ENCODE measurements at places on chromosomes 1 and 21.

DNA sequence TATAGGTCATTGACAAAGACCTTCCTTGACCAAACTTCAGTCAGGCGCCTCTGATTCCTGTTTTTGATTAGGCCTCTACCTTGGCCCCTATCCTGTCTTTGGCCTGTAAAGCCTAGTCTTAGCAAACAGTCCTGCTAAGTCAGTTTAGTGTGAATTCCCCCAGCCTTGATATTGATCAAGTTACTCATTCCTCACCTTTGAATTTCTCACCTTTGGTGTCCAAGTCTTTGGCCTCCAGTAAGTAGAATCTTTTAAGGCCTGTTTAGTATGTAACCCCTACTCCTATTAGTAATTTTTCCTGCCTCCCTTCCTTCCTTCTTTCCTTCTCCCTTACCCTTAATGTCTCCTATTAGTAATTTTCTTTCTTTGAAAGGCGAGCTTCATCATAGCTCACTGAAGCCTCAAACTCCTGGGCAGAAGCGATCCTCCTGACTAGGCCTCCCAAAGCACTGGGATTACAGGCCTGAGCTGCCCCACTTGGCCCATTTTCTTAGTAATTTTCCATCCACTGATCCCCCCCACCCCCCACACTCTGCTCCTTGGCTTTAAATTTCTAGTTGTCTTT, 13.0 kb upstream of the ZNF692 start:
- no peak for DNase-seq

GRCh38 chr1:30052178-30052577, 671.2 kb downstream of the MATN1 start:
- DNase-seq: no peak

GRCh38 chr1:19728413-19729145, 63.9 kb downstream of the HTR6 start:
- no peak for DNase-seq

DNA sequence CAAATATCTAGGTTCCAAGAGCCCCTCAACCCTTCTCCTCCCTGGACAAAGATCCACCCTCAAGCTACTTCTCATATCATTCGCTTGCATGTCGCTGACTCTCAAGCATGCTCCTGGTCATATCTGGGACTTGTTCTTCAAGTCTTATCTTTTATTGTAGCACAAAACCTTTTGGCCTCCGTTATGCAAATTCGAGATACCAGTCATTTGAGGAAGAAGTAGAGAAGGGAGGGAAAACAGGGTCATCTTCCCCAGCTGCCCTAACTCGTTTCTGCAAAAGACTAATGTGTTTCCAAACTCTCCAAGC, 63.8 kb upstream of the ETS2 start:
- DNase-seq: no peak

DNA sequence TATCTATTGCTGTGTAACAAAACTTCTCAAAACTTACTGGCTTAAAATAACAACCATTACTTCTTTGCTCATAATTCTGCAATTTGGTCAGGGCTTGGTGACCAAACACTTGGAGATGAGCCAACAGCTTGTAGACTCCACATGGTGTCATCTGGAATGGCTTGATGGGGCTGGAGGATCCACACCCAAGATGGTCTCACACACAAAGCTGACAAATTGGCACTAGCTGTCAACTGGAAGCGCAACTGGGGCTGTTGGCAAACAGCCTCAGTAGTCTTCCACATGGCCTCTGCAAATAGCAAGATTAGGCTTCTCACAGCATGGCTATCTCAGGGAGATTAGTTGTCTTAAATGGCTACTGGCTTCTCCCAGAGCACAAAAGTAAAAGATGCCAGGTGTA, 27.1 kb upstream of the MTF2 start:
- no peak for DNase-seq

DNA sequence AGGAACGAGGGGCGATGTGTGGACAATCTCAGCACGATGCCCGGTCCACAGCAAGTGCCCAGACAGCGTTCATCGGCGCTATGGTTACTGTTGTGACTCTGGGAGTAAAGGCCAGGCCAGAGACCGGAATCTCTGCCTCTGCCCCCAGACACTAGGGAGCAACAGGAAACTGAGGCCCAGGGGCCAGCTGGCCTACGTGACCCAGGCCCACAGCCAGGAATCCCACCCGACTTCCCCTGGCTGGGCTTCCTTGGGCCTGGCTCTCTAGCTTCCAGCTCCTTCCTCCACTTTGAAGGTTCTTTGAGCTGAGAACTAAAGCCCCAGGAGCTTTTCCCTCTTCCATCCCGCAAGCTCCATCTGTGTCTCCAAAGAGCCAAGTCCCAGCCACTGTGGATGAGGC, 4.6 kb downstream of the LRP8 start:
- DNase-seq: no peak

DNA sequence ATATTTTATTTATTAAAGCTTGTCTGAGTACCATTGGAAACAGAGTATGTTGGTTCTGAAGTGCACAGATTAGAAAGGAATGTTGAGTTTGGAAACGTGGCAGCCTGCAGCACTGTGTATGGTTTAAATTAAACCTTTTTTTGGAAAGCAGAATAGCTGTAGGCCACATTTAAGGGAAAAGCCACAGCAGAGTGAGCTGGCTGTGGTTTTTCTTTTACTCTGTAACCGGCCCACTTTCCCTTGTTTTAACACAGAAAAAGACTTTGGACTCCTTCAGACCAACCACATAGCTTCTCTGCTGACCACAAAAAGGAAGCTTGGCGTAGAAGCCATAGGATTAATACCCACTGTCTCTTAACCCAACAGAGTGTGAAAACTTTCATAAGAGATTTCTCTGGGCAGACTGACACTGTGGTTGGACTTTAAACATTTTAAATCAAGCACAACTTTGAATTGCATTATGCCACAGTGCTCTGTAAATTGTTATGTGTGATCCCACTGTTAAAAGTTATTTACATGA, 75.2 kb downstream of the NFIA start:
- no peak for DNase-seq

GRCh38 chr1:29682919-29683295, 446.6 kb downstream of the PTPRU start:
- DNase-seq: no peak

GRCh38 chr1:230979952-230980351, 1.1 kb downstream of the ARV1 start:
- DNase-seq: no peak

GRCh38 chr1:215566556-215567490, at the start of gene KCTD3:
KCTD3 (plus strand) TSS chr1:215567304; CDS start chr1:215567686, 382 bp downstream.
- peak; percentile 21 for DNase-seq

- DNase-seq: no peak
Observed at GRCh38 chr1:39795651-39796050, 7.0 kb upstream of the BMP8B start.

- no peak for DNase-seq
Observed at GRCh38 chr1:227729881-227730629, 5.0 kb downstream of the JMJD4 start.

Measured in smooth muscle cell of the brain vasculature (primary cell).